ENCODE measurements at places on chromosomes 11 and 22.
A peak's percentile ranks its signal among the peaks of the same experiment; 100 is the strongest.

- no peak for DNase-seq
Measured at GRCh38 chr11:32953700-32954099, 61.1 kb downstream of the QSER1 start.

DNA sequence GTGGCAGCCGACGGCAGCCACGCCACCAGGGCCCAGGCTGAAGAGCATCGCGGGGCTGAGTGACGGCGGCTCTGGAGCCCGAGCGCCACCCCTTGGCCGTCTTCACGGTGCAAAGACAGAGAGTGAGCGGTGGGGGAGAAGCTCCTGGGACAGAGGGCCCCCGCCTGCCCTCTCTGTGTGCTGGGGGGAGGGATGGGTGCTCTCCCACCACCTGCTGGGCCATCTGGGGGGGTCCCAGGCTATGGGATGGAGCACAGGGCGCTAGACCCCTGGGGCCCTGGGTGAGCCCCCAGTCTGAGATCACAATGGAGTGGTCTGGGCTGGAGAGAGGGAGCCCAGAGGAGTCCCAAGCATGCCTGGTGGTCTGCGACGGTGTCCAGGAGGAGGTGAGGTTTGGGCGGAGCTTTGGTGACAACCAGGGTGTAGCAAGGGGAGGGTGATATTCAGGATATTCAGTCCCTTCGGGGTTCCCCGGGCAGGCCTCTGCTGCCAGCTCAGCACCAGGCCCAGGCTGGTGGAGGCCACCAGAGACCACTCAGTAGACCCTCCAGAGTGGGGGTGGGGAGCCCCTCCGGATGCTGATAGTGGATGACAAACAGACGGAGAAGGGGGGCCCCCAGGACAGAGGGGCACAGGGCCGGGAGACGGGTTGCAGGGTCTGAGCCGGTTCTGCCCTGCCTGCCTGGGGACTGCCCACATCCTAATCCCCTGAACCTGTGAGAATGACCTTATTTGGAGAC, 78.1 kb upstream of the PRR5 start:
- peak; percentile 81 for DNase-seq

GRCh38 chr11:26017322-26017860, 314.5 kb upstream of the ANO3 start:
- no peak for DNase-seq

- DNase-seq = no peak
Measured at GRCh38 chr11:63574856-63575602, 11.8 kb upstream of the PLAAT2 start.

DNA sequence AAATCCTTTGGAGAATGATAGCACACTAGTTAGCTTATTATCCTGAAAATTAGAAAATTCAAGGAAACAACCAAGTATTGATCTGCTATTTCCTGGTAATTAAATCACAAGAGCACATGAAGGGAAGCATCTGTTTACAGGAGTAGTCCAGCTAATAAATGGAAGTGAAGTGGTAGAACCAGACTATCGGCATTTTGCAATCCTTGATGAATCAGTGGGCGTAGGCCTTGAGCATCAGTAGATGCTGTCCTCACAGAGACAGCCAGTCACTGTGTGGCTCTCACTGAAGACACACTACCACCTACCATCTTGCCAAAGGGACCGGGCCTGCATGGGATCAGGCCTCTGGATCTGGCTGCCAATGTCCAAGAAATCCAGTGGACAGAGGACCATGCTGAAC, 69.8 kb downstream of the FBLN1 start:
- DNase-seq = no peak

DNA sequence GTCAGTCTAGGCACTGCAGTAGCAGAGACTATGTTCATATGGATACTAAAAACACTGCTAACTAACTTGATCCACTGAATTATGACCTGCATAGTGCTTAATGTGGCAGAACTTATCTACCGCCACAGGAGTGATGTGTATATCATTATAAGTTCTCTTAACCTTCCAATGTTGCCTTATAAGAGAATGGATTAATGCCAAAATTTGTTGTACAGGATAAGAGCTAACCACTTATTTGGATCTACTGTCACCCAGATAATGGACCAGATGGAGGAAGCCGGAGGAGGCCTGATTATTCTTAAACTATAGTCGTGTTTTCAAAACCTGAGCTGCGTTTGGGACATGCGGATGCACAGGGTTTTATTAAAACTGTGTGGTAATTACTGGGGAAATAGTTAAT, 1.9 kb upstream of the OR51B4 start:
- DNase-seq = no peak

DNA sequence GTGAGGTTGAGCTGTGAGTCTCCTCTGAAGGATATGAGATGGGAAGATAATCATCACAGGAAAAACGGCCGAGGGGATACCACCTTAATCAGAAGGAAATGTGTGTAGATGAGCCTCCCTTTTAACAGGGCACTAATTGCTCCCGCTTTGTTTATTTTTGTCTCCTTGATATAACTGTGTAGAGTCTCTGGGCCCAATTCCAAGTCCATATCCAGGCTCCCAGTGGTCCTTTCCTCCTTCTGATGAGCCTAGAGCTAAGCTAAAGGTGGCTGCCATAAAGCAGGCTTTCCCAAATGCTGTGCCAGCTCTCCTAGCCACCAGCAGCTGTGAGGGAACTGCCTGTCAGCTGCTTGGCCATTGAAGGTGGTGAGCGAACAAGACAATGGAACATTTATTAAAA, 17.1 kb upstream of the CCDC90B start:
- no peak for DNase-seq

GRCh38 chr11:74476536-74476935, 9.2 kb upstream of the KCNE3 start:
- DNase-seq = no peak

- no peak for DNase-seq
Measured at GRCh38 chr11:75279273-75279672, 38.7 kb downstream of the TPBGL start.

GRCh38 chr11:13487661-13488030, 8.2 kb downstream of the PTH start:
- DNase-seq = peak; percentile 31

DNA sequence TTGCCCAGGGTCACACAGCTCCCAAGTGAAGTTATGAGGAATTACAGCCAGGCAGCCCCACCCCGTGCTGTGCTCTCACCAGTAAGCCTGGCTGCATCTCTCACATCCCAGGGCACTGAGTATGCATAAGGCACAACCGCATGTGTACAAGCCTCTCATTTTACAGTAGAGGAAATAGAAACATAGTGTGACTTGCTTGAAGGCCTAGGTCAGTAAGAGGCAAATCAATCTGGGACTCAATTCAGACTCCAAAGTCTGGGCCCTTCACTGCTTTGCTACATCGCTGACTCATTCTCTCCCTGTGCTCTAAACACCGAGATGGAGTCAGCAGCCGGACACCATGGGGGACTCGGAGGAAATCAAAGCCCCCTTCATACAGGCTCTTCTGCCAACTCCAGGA, 7.9 kb downstream of the ABTB2 start:
- no peak for DNase-seq

DNA sequence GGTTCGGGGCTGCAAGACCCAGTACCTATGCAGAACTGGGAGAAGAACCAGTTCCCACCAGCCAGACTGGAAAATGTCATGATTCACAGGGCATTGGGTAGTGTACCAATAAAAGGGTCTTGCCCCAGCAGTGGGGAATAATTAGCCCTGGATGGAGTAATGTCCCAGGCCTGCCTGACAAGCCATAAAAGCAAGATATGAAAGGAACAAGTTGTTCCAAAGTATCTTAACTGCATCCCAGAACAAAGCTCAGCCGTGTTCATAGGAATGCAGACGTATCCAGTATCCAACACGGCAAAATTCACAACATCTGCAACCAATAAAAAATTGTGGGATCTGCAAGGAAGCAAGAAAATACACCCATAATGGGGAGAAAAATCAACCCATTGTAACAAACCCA, 47.9 kb downstream of the ASCL2 start:
- DNase-seq = no peak

DNA sequence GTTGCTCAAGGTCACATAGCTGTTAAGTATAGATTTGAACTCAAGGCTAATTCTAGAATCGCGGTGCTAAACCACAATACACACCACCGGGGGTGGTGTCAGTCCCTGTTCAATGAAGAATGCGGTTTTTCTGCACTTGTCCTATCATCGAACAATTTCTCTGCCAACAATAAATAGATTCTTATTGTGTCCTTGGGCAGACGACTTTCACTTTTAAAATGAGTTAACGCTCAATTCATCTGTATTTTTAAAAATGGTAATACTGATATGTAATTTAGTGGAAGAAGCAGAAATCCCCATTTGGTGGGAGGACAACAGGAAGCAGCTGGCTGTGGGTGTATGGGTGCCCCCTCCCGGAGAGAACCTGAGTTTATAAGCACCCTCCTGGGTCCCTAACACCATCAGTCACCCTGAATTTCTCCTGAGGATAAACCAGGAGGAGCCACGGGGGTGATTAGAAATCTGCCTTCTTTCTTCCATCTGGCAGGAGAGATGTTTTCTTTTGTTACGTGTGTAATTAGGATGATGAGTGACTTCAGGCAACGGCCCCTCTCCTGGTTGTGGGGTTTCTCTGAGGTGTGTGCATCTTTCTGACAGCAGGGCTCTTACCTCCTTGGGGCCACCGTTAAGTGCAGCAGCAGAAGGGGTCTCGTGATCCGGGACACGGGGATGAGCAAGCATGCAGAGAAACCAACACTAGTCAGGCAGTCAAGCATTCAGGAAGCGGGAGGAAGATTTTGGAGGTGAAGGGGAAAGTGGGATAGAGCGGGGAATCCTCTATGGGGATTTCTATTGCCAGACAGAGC, 87.7 kb downstream of the GRAMD1B start:
- no peak for DNase-seq

- DNase-seq = no peak
Measured at GRCh38 chr11:114307524-114308203, 11.5 kb downstream of the NNMT start.

GRCh38 chr11:125903711-125904659, at the start of gene DDX25:
DDX25 (plus strand) TSS chr11:125904508; CDS start chr11:125904518, 10 bp downstream.
- no peak for DNase-seq

GRCh38 chr11:77879218-77879617, 58.3 kb downstream of the AAMDC start:
- DNase-seq = peak; percentile 50

DNA sequence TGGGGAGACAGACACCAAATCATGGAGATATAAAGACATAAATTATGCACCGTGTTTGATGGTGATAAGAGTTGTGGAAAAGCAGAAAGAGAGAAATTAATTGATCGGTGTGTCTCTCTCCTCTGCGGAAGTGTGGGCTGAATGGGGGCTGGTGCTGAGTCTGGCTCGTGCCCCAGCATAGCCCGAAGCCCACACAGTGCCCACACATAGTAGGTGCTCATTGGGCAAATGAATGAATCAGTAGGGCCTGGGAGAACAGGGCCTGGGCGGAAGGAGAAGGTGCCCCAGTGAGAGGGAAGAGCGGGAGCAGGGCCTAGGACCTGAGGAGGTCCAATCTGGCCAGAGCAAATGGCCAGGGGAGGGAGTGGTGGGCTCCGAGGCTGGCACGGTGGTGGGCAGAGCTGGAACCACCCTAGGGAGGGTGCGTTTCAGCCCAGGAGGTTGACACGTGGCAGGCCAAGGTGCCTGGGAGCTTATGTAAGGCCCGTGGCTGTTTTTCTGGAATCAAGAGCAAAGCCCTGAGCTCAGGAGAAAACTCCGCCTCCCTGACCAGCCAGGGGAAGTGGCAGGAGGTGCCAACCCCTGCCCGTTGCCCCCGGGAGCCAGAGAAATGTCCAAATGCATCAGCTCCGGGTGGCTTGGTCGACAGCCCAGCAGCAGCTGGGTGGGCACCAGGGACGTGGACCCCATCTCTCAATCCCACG, 2.1 kb upstream of the CACNA1I start:
- no peak for DNase-seq

DNA sequence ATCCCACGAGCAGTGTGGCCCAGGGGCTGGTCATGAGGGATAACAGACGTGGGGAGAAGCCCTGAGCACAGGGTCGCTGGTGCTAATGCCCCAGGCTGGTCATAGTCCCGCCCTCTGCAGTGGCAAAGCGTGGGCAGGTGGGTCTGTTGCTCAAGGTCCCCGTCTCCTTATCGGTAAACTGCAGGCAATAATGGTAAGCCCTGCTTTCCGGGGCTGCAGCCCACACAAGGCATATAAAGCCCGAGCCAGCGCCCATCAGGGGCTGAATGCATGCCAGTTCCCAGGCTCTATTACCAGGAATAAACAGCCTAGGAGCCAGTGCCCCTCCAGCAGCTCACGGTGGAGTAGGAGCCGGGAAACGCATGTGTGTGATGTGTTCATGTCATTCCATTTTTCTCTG, 261.0 kb downstream of the BRD1 start:
- DNase-seq = no peak

DNA sequence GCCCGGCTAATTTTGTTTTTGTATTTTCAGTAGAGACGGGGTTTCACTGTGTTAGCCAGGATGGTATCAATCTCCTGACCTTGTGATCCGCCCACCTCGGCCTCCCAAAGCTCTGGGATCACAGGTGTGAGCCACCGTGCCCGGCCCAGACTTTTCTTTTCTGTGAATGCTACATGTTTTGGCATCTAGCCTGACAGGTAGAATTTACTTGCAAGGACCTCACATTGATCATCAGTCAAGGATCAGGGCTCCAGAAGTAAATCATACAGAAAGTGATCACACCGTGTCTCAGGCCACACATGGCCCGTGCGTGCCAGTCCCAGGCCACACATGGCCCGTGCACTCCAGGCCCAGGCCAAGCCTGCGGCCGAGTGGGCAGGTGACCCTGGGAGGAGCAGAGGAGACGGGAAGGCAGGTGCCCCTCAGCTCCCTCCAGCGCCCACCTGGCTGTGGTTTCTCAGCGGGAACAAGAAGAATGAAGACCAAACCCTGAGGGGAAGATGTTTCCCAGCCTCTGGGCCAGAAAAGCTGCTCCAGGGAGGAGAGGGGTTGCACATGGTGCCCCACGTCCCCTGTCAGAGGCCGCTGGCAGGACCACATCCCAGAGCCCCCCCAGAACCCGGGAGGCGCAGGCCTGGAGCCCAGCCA, 76.2 kb downstream of the BRD1 start:
- no peak for DNase-seq

GRCh38 chr22:48780597-48781277, 1046.9 kb downstream of the BRD1 start:
- no peak for DNase-seq

DNA sequence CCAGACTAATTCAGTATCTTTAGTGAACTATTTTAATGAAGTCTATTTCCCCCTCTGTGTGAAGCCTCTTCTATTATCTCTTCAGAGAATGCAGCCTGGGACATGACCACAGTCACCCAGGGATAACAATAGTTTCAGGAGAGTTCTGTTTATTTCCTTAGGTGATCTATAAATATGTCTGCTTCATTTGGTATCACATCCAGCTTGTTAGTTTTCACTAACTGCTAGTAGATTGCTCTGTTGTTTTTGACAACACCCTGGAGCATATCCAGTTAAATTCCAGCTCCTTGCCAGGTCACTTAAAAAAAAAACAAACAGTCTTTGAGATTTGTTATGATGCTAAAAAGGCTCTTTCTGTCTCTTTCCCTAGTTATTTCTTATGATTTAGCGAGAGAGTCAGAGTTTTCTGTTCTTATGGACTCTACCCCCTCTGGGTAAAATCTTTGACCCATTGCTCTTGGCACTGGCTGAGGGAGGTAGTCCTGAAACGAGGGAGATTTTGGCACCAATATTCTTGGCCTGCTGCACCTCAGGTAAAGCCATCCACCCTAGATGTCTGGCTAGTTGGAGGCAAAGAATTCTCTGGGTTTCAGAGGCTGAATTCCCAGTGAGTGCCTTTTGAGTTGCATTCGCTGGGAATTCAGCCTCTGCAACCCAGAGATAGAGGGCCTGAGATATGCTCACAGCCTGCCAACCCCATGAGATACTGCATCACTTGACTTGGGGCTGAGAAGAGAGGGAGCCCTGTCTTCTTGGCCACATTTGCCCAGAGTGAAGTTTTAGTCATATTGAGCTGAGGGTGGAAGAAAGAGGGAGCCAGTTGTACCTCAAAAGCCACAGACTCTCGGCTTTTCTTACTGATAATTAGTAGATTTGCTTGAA, 159.1 kb downstream of the PGR start:
- DNase-seq = no peak
